Jurkat, Clone E6-1 (cell line): ENCODE measurements at places on chromosomes 2 and 18.

DNA sequence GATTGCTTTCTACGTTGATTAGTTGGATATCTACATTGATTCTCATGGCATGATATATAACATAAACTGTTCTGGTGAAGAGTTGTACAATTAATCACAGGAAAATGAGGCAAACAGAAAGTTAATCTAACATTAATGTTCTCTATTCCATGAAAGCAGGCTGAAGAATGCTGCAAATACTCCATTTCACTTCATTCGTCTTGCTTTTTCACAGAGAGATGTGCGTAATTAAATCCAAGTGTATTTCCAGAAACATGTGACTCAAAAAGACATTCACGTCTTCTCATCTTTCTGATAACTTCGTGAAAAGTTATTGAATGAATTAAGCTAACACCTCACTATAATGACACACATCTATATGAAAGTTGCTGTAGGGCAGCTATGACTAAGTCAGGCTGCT lies 1471.5 kb downstream of the DPP10 start:
- no peak for DNase-seq

- no peak for DNase-seq
These were observed 38.2 kb upstream of the EPHA4 start for GRCh38 chr2:221610255-221610654.

- no peak for DNase-seq
These were observed 214.7 kb downstream of the TGIF1 start for GRCh38 chr18:3664563-3665178.

DNA sequence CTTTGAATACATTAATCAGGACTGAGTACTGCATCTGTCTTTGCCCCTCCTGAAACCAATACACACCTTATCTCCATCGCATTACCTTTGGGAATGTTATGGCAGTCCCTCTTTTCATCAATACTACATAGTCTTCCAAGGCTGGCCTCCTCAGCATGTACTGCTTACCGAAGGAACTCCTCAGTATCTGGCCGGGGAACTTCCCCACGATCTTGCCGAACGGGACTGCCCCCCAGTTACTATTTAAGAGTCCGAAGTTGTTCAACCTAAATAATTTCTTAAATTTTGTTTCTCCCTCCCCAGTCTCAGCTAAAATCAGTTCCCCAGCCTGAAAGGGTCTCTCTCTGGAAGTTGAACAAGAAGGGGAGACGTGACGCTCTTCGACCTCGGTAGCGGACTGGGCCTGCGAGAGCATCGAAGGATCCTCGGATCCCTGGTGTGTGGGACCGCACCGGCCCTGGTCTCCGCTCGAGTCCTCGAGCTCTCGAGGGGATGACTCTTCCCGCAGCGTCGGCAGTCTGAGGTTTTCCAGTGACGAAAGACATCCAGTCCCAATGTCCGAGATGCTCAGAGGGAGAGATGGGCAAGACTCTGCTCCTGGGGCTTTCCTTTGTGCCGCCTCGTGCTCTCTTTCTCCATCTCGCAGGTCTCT lies 489 bp downstream of the TRMT61B start:
- DNase-seq = no peak

- DNase-seq = no peak
These were observed 283.1 kb downstream of the CELF4 start for GRCh38 chr18:37282386-37283037.

DNA sequence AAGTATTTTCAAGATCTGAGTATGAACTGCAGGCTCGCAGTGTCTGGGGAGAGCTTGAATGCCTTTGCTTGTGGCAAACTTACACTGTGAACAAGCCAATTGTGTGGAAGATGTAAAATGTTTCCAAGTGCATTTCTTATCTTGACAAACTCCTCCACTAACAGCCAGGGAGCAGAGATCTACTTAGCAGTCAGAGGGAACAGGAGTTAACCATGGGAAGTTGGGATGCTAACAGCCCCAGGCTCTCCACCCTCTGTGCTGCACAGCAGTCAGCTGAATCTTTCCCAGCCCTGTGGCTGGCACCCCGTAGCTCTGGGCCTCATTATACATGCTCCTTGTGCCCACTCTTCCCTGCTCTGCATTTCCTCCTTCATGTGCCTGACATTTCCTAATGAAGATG lies 450.2 kb downstream of the TSN start:
- no peak for DNase-seq

DNA sequence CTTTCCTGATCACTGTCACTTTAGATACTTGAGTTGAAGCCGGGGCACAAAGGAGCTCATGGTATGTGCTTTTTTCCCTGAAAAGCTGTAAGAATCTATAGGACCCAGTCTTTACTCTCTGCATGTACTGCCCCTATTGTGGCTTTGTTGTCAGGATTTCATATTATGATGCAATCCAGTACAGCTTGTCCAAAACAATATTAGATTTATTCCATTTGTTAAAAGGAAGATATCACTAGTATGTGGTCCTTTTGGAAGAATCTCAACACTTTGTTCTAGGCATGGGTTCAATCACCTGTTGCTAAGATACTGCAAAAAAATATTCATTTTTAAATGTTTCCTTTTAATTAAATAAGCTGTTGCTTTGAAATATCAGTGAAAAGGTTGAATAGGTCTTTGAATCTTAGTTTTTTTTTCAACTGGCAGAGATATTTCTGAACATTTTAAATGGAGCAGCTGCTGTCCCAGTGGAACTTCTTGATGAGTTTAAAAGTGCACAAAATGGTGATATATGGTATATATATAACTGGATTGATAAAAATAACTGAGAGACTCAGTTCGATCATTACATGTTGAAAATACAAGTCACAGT lies 256.6 kb upstream of the NT5C1B start:
- DNase-seq = no peak

DNA sequence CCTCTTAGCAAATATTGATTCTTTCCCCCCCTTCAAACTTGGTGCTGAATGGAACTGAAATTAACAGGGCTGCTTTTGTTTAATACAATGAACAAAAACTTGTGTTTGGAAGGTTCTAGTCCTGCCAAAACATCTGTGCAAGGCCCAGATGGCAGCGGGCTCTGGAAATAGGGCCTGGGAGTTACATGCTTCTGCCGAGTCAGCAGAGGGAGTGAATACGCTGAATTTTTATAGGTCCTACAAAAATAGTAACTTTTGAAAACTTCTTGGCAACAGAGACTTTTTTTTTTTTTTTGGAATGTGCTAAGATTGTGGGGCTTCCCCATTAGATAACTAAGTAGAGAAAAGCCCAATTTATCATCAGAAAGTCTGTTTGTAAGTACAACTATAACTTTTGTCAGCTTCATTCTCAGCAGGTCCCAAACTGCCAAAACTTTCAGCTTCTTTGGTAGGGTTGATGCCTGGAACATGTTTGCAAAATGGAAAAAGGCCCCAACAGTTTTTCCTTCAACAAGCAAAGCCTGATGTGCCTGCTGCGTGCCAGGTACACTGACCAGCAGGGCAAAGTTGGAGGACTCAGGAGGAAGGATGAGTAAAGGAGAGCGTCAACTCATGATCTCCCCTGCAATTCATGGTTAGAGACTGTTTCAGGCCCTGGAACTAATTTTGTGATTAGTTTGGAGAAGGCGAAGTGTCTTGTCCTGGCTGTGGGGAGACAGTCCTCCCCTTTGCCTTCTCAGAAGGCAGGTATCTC lies 45.1 kb upstream of the HDAC4 start:
- DNase-seq = no peak

- no peak for DNase-seq
These were observed 60.2 kb downstream of the MYT1L start for GRCh38 chr2:2270808-2271415.

DNA sequence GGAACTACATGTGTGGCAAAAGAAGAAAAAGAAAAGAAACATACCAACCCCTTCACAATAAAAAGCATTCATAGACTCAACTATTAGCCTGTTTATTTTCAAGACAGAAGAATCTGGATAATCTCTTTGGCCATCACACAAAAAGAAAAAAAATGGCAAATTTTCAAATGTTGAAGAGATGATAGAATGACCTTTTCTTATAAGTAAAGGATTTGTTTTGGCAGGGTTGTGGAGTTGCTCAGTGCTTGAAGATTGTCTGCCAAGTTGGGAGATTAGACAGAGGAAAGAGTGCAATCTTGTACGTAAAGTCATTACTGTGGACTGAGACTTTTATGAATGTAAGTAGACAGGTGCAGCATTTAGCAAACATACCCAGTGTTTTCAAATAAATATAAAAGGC lies 18.5 kb upstream of the FAM171B start:
- no peak for DNase-seq

DNA sequence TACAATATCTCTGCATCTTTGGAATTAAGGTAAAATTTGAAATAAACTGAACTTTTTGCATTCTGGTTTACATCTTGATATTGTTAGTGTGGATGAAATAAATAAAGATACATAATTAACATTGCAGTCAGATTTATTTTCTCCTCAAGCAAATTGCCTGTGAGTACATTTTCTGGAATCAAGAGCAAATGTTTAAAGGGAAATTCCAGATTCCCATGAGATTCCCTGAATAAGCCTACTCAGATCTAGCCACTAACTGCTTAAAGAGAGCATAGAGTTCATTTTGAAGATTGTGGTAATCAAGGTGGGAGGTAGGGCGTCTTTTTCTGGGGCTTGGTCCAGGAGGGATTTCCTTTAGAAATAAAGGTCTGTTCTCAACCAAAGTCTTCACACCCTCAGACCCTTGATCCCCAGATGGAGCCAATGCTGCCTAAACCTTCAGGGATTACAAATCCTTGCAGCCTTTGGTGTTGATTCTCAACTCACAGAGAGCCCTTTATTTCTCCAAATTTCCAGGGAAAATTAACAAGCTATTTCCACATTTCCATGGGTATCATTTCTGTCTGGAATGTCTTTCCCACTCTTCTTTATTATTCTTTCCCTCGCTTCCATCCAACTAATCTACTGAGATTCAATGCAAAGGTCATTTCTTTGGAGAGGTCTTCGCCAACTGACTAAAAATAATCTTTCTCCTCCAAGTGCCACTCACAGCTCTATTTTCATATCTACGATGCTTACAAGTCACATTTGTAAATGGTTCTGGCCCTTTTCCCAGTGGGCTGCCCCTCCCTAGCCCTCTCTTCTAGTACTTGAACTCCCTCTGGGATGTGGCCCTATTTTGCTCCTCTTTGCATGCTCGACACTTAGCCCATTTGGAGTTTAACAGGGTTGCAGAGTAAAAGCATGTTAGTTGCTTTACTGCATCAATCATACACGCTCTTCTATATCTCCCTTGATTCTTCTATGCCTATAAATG lies 79.8 kb upstream of the SPATS2L start:
- no peak for DNase-seq

GRCh38 chr2:120241684-120242083 lies 11.0 kb upstream of the RALB start:
- DNase-seq = no peak

DNA sequence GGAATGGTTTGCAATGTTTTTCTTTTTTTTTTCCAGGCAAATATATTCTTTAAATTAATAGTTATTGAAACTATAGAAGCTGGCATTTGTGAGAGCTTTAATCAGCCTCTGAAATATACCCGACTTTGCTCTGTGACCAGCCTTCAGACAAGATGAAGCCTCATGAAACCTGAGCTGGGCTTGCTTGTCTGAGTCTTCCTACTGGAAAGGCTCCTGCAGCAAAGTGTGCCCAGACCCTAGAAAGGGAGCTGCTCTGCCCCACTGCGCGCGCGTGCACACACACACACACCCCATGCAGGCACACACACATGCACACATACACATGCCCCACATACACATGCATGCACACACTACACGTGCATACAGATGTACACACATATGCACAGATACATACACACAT lies 203.3 kb upstream of the NT5C1B start:
- DNase-seq = no peak

GRCh38 chr18:39748727-39749126 lies 2183.1 kb upstream of the CELF4 start:
- DNase-seq = no peak

DNA sequence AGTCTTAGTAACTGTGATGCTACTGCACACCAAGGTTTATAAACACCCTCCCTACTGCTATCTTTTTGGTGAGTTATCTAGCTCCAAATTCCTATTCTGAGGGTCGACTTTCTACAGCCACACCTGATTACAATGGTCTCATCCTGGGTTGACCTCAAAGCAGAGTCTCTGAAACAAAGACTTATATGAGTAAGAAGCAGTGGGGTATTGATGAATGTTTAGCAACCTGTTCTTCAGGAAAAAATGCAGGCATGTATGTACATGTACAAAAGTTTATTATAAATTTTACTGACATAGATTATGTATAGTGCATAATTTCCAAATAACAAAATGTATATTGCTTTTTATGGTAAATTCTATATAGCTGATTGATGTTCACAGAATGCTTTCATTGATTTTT lies 51.6 kb upstream of the FMNL2 start:
- DNase-seq = no peak

DNA sequence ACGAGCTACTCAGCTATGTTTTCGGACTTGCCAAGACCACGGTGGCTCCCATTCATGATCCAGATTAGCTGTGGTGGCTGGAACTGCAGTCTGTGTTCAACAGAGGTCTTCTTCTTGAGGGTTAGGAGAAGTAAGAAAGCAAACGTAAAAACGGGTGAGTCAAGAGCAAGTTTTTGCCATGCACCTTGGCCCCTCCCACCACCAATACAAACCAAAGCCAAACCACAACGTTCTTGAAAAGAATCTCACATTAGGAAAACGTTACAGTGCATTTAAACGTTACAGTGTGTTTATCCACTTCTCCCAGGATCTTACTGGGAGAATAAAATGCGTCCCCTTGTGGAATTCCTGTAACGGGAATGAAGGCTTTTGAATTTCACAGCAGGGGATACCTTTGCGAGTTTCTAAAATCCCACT lies 725 bp downstream of the FBXO48 start:
- peak; percentile 58 for DNase-seq

- DNase-seq = no peak
These were observed 209.3 kb downstream of the EIPR1 start for GRCh38 chr2:3168230-3168891.

DNA sequence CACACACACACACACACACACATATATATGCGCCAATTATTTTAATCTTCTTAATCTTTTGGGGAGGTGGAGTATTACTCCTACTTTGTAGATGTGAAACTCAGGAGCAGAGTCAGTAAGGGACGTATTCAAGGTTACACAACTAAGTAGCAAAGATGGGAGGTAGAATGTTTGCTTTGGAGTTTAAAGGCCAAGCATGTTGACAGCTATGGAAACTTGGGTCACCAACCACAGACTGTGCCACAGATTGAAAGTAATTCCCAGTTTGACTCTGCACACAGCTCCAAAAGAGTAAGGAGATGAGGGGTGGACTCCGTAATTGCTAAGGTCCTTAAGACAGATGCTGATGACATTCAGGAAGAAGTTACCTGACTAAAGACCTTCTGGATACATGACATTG lies 124.8 kb upstream of the ITGB6 start:
- DNase-seq = no peak
